ENCODE measurements at places on chromosomes 1 and 21.
A peak's percentile ranks its signal among the peaks of the same experiment; 100 is the strongest.

- no peak for DNase-seq
Measured at GRCh38 chr1:83901547-83902155, 97.3 kb downstream of the TTLL7 start.

DNA sequence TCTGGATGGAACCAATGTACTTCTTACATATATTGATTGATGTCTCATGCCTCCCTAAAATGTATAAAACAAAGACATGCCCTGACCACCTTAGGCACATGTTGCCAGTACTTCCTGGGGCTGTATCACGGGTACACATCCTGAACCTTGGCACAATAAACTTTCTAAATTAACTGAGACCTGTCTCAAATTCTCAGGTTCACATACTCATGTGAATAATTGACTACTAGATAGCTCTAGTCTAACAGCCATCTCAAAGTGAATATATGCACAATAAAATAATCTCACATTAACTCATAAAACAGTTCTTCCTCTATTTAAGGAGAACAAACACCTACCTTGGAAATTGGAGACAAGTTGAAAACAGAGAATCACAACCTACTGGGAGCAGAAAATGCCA lies 5.6 kb downstream of the DNAI4 start:
- no peak for DNase-seq

DNA sequence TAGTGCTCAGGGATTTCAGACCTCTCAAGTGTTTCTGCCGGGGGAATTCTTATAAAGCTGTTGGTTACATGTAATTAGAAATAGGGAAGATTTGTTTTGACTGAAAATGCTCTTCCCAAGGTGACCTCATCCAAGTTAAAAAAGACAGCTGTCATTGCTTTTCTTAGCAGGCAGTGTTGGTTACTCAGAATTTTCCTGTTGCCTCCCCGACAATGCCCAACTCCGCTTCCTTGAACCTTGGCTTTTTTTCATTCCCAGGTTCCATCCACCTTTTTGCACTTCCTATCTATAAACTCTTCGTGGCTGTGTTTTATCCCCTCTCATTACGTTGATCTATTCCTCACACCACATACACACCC lies 825 bp upstream of the DPH5 start:
- DNase-seq, result no peak

- no peak for DNase-seq
Measured at GRCh38 chr1:155850345-155850744, 6.7 kb downstream of the GON4L start.

DNA sequence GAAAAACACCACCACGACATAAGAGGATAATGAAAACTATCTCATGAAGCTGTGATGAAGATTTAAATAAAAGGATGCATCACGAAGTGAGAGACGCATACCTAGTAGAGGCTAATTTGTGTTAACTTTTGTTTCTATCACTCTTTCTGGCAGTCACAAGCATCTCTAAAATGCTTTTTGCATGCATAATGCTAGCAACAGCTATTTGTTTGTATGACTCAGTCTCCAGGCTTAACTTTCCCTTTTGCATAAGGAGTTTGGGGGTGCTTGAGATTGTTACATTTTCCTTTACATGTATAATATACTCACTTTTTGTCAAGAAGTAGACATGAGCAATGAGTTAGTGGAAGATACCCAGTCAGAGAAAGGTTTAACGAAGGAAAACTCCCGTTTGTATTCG lies 385.4 kb downstream of the DISC1 start:
- DNase-seq, result no peak

GRCh38 chr1:219265026-219265515 lies 91.4 kb downstream of the LYPLAL1 start:
- no peak for DNase-seq

GRCh38 chr1:9075022-9075421 lies 5.6 kb upstream of the SLC2A5 start:
- DNase-seq, result no peak

- no peak for DNase-seq
Measured at GRCh38 chr21:28518630-28519029, 474.0 kb downstream of the LTN1 start.

DNA sequence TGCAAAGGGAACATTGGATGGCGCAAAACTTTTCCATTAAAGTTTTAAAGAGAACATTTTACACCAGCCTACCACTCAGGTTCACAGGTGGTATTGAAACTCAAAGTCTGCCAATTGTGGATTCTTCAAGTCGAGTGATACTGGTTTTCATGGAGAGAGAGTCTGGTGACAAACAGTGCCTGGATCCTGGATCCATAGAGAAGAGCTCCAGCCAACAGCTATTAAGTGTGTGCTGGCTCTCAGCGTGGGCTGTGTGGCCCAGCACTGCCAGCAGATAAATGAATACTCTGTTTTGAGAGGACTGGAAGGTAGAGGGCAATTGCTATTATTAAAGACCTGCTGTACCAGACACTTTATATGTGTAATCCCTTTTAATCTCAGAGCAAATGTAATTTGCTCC lies 118.9 kb upstream of the SYT6 start:
- DNase-seq, result no peak

- no peak for DNase-seq
Measured at GRCh38 chr1:47791879-47792608, 205.1 kb downstream of the TRABD2B start.

GRCh38 chr1:1254667-1254998 lies 8.1 kb upstream of the C1QTNF12 start:
- DNase-seq, result no peak

DNA sequence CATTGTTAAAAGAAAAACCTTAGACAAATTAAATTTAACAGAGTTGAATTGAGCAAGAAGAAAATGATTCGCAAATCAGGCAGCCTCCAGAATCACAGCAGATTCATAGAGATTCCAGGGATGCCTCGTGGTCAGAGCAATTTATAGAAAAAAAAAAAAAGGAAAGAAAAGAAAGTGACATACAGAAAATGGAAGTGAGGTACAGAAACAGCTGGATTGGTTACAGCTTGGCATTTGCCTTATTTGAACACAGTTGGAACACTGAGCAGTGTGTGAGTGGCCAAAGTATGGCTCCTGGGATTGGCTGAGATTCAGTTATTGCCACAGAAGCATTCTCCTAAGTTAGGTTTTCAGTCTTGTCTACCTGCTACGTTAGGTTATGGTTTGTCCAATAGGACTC lies 9.1 kb upstream of the C21orf91 start:
- no peak for DNase-seq

GRCh38 chr1:226813671-226814591 lies 56.5 kb upstream of the PSEN2 start:
- no peak for DNase-seq

GRCh38 chr1:8214501-8215173 lies 103.3 kb upstream of the SLC45A1 start:
- no peak for DNase-seq

DNA sequence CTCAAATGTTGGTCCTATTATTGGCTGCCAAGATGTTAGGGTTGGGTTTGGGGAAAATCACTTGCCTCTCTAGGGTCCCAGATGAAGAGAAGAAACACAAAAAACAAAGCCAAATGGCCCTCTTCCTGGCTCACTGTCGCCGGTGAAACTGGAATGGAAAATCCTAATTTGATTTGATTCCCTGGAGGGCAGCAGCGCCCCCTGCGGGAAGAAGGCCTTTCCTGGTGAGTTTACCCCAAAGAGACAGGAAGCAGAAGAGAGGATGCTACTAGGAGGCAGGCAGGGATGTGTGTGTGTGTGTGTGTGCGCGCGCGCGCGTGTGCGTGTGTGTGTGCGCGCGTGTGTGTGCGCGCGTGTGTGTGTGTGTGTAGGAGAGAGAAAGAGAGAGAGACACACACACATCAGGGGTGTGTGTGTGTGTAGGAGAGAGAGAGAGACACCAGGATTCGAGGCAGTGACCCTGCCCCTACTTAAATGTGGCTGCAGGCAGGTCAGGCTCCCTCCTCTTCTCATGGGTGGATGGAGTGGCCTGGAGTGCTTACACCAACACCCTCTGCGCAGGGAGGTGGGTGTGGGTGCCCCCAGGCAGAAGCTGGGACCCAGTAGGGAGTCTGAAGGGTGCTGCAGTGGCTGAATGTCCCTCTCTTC lies 3.1 kb upstream of the SELENON start:
- peak; percentile 89 for DNase-seq

DNA sequence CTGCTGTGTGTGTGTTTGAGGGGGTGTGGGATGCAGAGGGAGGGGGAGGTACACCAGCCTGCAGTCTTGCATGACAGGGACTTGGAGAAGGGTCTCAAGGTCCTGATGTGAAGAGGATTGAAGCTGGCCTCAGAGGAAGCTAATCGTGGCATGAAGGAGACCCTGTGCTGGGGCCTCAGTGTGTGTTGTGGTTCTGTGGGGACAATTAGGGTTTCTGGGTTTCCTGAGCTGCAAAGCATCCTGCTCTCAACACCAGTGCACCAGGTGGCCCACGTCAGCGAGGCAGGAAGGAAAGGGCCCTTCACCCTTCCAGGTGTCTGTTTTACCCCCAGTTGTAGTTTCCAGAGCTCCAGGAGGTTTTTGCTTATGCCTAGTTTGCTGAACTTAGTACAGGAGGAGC lies 52.8 kb downstream of the TENT5C start:
- DNase-seq, result no peak

GRCh38 chr1:61482170-61482734 lies 242.7 kb downstream of the TM2D1 start:
- DNase-seq, result no peak

GRCh38 chr1:233327651-233328141 lies at the start of gene MAP3K21:
TSS of gene MAP3K21 (plus strand) at chr1:233327724. CDS start at chr1:233328029, 305 bp downstream.
- DNase-seq, result peak; percentile 63

DNA sequence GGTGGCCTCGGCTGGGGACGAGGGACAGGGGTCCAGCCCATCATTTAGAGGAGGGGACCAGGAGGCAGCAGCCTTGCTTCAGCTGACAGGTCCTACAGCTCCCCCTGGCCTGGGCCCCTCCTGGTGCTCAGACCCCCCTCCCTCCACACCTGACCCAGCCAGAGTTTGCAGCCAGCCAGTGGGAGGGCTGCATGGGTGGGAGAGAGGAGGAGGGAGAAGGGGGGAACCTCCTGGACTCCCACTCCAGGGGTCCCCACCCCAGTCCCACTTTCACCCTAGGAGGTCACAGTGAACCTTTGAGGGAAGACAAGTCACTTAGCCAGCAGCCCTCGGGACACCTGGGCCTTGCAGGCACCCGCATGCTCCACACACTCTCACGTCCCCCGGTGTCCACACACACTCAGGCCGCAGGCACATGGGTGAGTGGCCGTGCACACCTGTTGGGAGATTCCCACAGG lies 108.9 kb upstream of the ZBTB40 start:
- no peak for DNase-seq
